Fibroblast of pulmonary artery (primary cell): ENCODE measurements at places on chromosomes 7 and 10.

GRCh38 chr7:107744345-107744750 lies 406 bp downstream of the CBLL1 start:
- DNase-seq, result no peak

- no peak for DNase-seq
Measured at GRCh38 chr7:74216361-74216761, 6.6 kb downstream of the LAT2 start.

DNA sequence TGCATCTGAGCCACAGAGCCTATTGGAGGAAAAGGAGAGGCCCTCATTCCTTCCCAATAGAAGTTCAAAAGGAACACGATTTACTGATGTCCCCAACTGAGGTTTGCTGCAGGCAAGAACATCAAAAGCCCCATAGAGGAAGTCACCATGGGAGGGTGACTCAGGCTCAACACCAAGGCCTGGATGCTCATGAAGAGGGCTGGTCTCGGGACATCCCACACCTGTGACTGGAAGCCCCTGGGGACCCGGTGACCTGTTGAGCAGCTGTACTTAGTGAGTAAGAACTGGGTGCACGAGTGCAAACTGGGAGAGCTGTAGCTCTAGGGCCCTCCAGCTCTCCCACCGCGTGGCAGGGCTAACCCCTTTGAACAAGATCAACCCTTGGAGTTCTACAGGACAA lies 38.0 kb downstream of the CYTH3 start:
- no peak for DNase-seq

DNA sequence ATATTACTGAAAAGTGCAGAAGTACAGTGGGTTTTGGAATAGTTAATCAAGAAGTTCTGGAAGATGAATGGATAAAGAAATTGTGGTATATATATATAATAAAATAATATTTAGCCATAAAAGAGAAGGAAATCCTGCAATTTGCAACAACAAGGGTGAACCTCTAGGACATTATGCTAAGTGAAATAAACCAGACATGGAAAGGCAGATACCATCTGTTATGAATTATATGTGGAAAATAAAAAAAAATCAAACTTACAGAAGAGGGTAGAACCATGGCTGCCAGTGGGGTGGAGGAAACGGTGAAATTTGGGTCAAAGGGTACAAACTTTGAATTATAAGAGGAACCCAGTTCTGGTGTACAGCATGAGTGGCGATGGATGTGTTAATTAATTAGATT lies 162.6 kb downstream of the BICC1 start:
- no peak for DNase-seq

- DNase-seq, result no peak
Measured at GRCh38 chr7:115462301-115463015, 540.6 kb downstream of the MDFIC start.

DNA sequence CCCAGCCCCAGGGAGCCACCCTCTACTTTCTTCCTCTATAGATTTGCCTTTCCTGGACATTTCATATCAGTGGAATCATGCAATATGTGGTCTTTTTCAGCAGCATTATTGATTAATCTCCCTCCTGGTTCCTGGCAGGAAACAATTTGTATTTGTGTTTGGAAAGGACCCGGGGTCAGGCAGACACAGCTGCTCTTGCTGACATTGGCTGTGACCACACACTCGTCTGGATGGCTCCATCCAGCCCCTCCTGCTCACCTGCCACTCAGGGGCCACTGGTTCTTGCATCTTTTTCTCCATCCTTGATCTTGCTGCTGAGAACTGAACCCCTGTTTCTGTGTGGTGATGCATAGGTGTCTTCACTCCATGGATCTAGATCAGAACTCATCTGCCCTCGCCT lies 176.6 kb upstream of the MKI67 start:
- no peak for DNase-seq
